Fibroblast of skin of left biceps (primary cell): ENCODE measurements at places on chromosomes 6 and 20.
A peak's percentile ranks its signal among the peaks of the same experiment; 100 is the strongest.

- DNase-seq = peak; percentile 86
Observed at GRCh38 chr6:16769131-16769985, 8.1 kb upstream of the ATXN1 start.

- no peak for DNase-seq
Observed at GRCh38 chr6:166511316-166511715, 75.2 kb downstream of the RAMACL start.

GRCh38 chr6:97231911-97232310 lies 51.1 kb downstream of the MMS22L start:
- no peak for DNase-seq

GRCh38 chr6:43716099-43716498 lies 28.5 kb upstream of the MRPS18A start:
- no peak for DNase-seq

DNA sequence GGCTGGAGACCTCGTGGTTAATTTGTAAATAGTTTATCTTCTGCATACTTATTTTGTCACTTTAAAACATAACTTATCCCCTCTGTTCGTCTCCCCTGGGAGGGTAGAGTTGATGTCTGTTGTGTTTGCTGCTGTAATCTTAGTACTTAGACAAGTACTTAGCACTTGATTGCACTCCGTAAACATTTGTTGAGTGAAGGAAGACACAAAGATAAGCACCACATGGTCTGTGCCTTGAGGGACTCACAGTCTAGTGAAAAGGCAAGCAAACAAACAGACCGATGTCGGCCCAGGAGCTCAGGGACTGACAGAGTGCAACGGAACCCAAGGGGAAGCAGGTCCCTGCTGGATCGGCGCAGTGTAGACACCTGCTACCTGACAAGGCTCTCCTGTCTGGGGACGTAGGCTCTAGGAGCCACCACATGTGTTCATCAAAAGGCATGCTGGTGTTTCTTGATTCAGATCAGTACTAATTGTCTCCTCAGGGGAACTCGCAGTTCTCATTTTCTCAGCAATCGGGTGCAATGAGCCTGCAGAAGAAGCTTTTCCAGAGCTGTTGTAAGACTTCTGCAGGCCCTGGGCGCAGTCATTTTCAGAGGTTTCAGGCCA lies 31.4 kb downstream of the EDN3 start:
- no peak for DNase-seq

- DNase-seq = no peak
Observed at GRCh38 chr6:89173634-89174033, 27.8 kb downstream of the PM20D2 start.
